ENCODE measurements at places on chromosomes 5 and 9.
A peak's percentile ranks its signal among the peaks of the same experiment; 100 is the strongest.

- DNase-seq = no peak
Measured at GRCh38 chr5:57754616-57755015, 272.0 kb upstream of the ACTBL2 start.

- DNase-seq = no peak
Measured at GRCh38 chr9:21015995-21016394, 15.4 kb downstream of the HACD4 start.

DNA sequence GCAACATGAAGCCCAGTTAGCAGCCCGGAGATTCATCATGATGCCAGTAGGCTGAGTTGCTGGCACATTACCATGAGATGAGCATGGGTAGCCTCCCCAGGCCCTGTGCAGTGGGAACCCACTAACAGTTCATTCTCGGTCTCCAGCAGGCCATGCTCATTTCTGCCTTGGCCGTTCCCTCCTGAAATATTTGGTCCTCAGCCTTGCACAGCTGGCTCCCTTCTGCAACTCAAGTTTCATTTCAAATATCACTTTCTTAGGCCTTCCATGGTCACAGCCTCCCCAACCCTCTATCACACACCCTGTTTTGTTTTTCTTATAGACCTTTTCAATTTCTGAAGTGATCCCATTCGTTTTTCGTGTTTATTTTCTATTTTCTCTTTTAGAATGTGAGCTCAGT, 125.4 kb upstream of the VLDLR start:
- DNase-seq = no peak

DNA sequence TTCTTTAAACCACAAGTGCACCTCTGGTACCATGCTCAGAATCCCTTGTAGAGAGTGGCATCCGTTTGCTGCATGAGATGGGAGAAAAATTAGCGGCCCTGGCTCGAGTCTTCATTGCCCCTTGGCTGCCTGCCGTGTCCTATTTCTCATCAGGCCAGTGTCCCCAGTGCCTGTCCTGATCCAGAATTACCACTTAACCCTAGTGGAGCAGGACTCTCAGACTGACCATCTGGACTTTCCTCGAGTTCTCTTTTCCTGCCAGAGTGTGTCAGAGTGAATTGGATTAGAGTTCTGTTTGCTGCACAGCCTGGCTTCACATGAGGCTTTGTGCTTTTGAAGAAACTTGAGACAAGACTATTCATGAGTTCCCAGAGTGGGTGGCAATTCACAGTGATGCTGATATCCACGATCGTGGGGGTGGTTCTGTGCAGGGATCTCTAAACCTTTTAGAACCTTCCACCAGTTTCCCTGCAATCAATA, 92.6 kb downstream of the C9orf152 start:
- no peak for DNase-seq

DNA sequence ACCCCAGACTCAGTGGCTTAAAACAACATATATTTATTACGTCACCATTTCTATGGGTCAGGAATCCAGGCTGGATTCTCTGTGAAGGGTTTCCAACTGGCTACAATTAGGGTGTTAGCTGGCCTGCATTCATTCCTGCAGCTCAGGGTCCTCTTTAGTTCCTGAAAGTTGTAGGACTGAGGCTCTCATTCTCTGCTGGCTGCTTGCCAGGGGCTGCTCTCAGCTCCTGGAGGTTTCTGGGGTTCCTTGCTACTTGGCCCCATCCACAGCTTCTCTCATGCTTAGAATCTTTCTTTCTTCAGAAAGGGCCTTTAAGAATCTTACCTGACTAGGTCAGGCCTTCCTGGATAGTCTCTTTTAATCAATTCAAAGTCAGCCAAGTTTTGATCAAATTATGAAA, 424.6 kb downstream of the GADD45G start:
- no peak for DNase-seq

GRCh38 chr9:107485458-107486043, 4.0 kb downstream of the KLF4 start:
- no peak for DNase-seq

- peak; percentile 74 for DNase-seq
Measured at GRCh38 chr9:23342291-23342690, 483.7 kb downstream of the ELAVL2 start.

DNA sequence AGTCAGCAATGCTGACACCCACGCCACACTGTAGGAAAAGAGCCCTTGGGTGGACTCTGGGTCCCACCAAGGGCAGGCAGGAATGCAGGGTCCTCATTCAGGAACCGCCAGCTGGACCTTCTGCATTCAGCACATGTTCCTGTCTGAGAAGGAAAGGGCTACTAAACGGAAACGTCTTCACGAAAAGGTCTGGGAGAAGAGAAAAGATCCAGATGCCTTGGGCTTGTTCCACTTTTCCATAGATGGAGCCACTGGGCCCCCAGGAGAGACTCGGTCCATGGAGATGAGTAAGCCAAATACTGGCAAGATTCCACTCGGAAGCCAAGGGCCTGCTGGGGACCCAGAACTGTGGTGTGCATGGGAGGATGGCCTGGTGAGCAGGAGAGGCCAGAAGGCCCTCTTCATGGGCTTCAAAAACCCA, 38.4 kb downstream of the LHFPL2 start:
- DNase-seq = no peak

GRCh38 chr5:82349652-82350051, 71.5 kb upstream of the RPS23 start:
- no peak for DNase-seq

GRCh38 chr9:28808042-28808441, 1234.8 kb upstream of the C9orf72 start:
- DNase-seq = no peak

DNA sequence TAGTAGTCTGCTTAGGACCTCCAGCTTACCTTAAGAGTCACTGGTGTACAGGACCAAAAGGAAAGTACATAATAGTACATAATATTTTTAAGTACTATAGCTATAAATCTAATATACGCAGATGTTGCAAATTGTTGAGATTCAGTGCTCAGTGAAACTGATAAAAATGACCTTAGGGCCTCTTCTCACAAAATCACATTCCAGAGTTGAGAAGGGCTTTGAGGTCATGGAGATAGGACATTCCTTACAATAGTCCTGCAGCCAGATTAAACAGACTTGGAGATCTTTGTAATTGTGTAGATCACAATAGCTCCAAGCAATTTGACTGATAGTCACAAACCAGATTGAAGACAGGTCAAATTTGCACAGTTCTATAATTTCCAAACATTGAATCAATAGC, 37.7 kb upstream of the PCSK1 start:
- DNase-seq = no peak

DNA sequence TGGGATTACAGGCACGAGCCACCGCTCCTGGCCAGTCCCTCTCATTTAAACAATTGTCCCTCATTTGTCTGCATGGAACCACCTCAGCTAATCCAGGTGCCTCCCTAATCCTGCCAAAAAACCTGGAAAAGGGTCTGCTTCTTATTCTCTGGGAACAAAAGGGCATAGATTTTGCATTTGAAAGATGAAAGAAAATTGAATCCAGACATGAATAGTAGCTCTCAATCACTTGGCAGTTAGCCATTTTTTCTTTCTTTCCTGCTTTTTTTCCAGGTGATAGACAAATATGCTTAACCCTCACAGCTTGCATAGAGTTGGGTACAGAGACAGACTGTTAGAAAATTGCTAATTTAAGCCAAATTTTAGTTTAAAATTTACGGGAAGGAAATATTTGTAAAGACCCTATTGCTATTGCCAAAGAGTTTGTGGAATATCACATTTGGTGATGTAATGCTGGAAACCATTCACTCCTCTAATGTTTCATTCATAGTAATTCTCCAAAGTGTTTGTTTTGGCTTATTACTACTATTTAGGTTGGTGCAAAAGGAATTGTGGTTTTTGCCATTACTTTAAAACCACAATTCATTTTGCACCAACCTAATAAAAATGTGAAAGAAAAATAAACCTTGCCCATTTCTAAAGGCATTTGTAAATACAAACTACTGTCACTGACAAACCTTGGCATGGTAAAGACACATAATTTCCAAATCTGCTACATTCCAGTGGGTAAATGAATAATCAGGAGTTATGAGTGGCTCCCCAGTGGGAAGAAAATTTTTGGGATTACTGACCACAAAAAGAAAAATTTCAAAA, 80.5 kb upstream of the JAK2 start:
- no peak for DNase-seq

DNA sequence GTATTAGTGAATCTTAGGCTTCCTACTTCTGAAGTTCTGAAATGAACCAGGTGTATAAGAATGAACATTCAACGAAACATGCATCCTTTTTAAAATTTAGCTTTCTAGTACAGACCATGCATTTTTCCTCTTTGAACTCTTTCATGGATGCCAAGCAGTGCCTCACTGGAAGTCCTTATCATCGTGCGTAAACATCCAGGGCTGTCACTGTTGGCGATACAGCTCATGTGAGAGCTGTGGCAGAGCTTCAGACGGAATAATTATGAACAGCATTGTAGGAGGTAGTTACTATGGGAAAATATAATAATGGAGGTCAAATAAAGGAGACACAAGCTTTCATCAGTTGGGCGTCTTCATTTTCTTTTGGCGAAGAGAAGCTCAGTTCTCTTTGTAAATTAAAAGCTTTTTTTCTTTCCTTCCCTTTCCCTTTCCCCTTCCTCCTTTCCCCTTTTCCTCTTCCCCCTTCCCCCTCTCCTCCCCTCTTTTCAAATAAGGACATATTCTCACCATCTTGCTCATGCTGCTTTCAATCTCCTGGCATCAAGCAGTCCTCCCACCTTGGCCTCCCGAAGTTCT, 167.3 kb downstream of the KDM4C start:
- DNase-seq = no peak

- no peak for DNase-seq
Measured at GRCh38 chr5:168066536-168067208, 224.8 kb upstream of the WWC1 start.

GRCh38 chr5:10351199-10351905, 2.1 kb upstream of the MARCHF6 start:
- no peak for DNase-seq

DNA sequence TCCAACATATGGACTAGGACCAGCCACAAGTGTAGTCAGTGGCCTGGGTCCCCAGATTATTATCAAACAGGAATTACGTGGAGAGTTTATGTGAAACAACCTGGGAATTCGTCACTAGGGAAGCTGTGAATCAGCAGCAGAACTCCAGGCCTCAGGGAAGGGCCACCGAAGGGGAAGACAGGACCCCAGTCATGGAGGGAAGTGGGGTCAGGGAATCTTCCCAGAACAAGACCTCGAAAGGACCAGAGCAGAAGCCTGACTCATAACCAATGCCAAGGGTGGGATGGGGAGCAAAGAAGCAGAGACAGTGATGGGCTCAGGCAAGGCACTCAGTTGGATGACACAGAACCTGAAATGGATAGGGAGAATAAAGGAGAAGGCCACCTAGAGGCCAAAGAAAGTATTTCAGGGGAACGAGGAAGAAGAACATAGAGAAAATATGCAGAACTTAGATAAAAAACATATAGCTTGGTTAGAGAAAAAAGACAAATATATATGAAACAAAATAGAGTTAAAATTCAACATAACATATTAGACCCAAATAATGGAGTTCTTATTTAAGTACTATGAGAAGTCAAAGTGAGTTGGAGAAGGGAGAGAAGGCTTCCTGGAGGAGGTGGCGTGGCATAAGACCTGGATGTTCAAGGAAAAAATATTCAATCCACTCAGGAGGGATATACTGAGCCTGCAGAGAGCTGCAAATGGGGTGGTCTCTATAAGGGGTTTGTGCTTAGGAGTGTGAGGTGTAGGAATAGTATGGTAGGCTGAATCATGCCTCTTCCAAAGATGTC, 66.7 kb upstream of the CAST start:
- DNase-seq = no peak

DNA sequence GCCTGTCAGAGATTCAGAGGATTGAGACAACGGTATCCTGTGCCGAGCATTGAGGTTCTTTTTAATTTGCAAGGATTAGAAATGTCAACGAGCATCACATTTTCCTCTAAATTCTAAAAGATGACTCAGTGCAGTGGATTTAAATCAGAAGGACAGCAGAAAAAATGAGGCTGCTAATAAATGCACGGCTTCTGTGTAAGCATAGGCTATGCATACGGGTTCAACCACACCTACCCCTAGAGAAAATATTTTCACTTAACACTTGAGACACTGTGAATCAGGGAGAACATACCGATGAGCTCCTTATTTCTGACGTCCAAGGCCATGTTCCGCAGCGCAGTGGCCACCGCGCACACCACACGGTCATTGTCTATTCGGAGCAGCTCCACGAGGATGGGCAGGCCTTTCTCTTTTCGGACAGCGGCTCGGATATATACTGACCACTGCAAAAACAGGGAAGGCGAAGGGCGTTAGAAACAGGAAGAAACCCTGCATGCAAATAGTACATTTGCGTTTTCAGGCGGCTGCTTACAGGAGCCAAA, 321.4 kb upstream of the DAP start:
- DNase-seq = no peak

DNA sequence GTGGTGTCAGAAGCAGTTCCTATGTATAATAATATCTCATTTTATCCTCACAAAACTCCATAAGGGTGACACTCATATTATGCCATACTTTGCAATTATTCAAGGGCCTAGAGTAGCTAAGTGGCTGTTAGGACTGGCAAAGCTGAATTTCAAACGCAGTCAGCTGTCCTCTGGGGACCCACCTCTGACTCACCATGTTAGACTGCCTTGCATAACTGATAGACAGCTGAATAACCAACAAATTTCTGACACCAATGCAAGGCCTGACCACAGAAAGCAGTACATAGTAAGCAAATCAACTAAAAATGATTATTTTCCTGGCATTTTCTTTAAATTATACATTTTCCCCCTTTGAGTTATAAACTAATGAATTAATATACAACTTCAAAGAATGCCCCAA, 251.6 kb upstream of the PTGER4 start:
- no peak for DNase-seq

- DNase-seq = no peak
Measured at GRCh38 chr5:59117320-59117719, 534.4 kb downstream of the RAB3C start.

DNA sequence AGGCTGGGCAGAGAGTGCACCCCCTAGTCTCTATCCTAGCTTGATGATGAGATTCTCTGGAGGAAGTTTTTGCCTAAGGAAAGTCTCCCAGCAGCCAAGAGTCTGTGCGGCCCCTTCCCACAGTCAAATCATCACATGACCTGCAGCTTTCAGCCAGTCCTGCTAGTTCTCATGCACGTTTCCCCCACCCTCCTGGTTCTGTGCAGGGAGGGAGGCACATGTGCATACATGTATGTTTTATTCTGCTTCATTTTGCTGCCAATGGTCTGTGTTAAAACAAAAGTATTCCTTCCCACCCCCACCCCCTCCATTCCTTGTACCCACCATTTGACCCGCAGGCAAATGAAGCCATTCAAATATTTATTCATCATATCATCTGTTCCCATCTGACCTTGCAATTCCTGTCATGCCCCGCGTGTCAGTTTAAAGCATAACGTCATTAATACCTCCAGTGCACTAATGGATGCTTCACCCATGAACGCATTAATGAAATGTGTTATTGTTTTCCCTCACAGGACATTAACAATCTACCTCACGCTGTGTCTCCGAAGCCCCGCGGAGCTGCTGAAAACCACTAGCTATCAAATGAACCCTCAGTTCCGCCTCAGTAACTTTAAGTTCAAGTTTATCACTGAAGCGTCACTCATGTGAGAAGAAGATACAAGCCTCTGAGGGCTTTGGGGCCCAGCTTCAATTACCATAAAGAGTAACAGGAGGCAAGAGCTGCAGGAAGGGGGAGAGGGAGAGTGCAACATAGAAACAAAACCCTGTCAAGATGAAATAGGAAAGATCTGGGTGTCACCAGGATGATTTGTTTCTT, 139.6 kb downstream of the RASEF start:
- DNase-seq = no peak

Data from retinal pigment epithelial cell (primary cell).